Effector CD4-positive, alpha-beta T cell (primary cell): ENCODE measurements at places on chromosomes 4 and X.

DNA sequence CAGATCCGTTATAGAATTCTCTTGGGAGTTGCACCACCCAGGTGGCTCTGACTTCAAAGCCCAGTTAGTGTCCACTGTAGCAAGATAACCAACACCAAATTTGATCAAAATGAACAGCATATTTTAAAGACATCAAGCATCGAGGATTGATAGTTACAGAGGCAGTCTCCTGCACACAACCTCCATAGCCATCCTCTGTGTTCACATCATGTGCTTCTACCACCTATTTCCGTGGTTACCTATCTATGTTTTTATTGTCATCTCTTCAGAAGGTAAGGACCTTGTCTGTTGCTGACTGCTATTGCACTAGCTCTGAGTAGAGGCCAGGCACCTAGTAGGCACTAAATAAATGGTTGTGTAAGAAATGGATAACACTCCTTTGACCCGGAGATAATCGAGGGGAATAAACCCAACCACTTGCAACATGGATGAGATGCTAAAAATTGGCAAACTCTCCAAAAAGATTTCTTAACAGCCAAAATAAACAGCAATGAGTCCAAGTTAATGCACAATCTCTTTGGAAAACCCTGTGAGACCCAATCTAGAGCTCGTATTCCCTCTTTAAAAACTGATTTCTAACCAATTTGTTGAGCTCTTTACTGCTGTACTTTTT is 14.7 kb upstream of the C1QTNF7 start:
- DNase-seq, result no peak

DNA sequence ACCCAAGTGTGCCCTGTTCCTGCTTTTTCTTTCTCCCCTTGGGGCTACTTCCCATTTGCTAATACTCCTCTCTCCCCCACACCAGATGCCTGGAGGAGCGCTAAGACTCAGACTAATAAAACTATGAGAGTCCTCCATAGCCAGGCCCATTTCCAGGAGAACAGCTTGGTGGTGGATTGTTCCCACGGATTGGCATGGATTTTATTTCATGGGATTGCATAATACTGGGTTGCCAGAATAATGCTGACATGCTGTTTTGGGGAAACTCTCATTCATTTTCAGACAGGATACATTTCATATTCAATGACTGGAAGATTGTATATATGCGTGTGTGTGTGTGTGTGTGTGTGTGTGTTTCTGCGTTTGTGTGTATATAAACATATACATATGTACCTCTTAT is 447.5 kb upstream of the PITX2 start:
- DNase-seq, result no peak

GRCh38 chrX:18890724-18891547 is 93.0 kb downstream of the PHKA2 start:
- no peak for DNase-seq

DNA sequence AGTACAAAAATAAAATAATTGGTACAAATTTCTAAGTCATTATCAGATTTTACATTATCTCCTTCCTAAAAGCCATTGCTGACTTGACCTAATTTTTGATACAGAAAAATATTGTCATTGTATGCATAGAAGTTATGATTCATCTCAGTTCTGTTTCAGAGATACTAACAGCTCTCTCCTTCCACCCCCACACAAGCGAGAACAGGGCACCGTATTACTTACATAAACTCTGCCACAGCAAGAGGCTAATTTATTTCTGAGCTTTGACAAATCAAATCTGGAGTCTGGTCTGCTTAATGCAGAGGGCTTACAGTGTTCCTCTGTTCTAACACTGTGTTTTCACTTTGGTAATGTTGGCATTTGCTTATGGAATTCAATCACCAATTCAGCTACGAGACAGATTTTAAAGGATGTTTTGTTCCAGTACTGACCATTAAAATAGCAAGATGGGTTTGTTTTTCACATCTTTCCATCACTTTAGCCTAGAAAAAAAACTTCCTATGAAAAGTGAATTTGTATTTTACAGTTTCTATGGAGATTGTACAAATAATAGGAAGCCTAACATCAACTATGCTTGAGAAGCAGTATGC is 181.8 kb downstream of the USP46 start:
- no peak for DNase-seq

DNA sequence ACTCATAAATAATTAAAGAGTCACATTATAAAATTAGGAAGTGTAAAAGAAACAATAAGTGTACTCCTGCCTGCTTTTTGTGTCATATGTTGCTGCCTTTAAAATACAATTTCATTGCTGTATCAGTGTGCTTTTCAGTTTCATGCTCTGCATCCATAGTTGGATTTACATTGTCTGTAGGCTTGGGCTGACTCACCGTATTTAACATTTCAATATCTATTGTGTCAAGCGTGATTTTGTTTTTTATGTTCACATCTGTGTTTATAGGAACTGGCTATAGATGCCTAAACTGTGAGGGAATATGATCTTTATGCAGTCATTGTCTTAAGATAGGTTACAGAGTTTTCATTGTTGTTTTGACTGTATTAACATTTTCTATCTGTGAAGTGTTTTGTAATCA is 18.1 kb downstream of the CCSER1 start:
- DNase-seq, result no peak

DNA sequence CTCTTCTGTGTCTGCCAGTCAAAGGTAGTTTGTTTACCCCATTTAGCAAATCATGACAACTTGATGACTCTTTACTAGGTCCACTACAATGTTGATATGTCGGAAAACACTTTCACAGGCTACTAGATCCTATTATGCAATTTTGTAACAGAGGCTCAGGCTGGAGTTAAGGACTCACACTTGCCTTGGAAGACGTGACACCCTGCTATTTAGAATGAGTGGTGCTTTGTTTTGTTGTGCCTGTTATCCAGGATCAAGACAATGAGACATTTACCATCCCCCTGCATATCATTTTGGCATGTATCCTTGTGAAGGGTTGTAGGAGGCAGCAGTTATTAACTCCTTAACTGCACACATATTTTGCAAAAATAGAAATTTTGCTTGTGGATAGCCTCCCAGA is 263.7 kb downstream of the IL1RAPL1 start:
- DNase-seq, result no peak

GRCh38 chr4:16225167-16225862 is 956 bp downstream of the TAPT1 start:
- no peak for DNase-seq

- DNase-seq, result no peak
Observed at GRCh38 chr4:113607147-113607720, 154.3 kb downstream of the CAMK2D start.
